ENCODE measurements at places on chromosomes 6 and 20.

DNA sequence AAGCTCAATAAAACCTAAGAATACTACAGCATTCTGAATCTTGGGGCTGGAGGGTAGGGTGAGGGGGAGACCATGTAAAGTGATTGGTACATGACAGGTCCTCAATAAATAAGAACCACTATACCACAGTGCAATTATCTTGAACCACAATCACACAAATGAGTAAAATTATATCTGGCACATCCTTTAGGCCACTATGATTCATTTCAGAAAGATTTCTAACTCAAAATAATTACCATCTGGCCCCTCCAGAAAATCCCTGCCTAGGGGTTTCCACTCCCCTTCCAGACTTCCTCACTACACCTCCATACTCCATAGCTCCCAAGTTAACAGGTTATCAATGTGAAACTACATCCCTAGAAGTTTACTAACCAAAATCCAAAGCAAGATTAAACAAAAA is 19.7 kb downstream of the AKIRIN2 start:
- no peak for DNase-seq

DNA sequence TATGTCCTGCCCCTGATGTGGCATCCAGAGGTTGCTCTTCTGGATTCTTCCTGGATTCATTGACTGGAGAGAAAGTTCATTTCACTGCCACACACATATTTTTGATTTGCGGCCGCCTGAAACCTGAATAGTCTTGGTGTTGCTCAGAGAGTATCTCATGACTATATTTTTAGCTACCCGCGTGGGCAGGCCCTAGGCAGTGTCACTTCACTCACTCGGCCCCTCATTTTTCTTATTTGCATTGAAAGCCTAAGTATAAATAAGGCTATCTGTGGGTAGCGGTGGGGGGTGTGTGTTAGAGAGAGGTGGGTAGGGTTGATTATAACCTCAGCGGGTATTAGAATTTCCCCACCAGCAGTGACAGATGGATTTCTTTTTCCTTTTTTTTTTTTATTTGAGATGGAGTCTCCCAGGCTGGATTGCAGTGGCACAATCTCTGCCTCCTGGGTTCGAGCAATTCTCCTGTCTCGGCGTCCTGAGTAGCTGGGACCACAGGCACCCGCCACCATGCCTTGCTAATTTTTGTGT is 113.5 kb downstream of the JARID2 start:
- no peak for DNase-seq

- no peak for DNase-seq
Observed at GRCh38 chr20:58790454-58790853, 60.2 kb downstream of the GNAS-AS1 start.

GRCh38 chr6:145206247-145206907 is 528.9 kb downstream of the EPM2A start:
- DNase-seq: no peak

GRCh38 chr20:25116739-25117458 is 35.0 kb upstream of the VSX1 start:
- no peak for DNase-seq

DNA sequence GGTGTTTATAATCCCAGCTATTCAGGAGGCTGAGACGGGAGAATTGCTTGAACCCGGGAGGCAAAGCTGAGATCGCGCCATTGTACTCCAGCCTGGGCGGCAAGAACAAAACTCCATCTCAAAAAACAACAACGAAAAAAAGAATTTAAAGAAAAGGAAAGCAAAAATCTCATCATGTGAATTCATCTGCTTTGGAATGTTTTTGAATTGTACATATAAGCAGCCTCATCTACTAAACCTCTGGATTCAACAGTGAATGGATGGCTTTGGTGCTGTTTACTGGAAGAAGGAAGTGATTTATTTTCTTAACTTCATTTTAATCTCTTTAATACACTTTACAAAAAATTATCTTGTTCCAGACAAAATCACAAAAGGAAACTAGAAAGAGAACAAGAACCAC is 51.8 kb upstream of the PNRC1 start:
- no peak for DNase-seq

DNA sequence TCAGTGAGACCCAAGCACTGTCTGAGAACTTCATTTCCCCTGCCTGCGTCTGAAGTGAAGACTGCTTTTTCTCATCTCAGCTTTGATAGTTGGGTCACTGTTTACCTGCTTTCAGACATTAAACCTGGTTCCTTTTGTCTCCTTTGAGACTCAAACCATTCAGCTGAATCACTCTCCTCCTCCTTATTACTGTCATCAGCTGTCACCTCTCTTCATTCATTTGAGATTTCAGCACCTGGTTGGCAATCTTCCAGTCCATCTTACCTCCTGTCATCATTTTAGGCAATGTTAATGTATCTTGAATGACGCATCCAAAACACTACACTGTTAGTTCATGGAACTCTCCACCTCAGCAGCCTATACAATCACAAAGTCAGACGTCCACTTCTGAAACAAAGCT is 34.3 kb upstream of the SOX4 start:
- no peak for DNase-seq

GRCh38 chr6:1131285-1132079 is 180.4 kb upstream of the FOXQ1 start:
- no peak for DNase-seq

DNA sequence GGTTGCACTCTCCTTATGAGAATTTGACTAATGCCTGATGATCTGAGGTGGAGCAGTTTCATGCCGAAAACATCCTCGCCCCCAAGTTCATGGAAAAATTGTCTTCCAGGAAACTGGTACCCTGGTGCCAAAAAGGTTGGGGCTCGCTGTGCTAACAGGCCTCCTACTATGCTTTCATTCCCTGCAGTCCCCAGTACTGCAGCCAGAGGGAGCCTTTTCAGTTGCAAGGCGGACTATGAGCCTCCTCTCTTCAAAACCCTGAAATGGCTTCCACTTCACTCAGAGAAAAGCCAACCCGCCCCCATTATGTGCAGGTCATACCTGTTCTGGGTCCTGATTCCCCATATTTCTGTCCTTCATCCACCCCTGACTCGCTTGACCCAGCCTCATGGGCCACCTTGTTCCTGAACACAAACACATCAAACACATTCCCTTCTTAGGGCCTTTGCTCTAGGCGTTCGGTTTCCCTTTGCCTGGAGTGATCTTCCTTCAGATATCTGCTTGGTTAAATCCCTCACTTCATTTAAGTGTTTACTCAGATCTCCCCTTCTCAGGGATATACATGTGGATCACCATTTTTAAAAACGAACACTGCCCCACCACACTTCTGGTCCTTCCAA is 173.7 kb downstream of the PHACTR1 start:
- DNase-seq: peak; percentile 3

- no peak for DNase-seq
Observed at GRCh38 chr6:46329568-46329967, 158.8 kb upstream of the ENPP5 start.

- DNase-seq: no peak
Observed at GRCh38 chr6:21731411-21732031, 138.0 kb downstream of the SOX4 start.

DNA sequence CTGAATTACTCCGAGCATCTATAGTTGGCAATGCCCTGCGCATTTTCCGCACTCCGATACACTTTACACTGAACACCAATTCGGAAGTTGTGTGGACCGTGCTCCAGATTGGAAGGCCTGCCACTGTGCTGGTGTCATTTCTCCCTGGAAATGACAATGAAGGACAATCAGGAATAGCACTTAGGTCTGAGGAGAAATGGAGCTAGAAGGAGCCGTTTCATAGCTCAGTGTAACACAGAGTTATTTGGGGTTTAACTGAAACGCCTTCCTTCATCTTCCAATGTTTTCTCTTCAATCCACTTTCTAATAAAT is 501 bp upstream of the PLA2G7 start:
- DNase-seq: no peak

- DNase-seq: no peak
Observed at GRCh38 chr6:156587071-156587470, 190.1 kb upstream of the ARID1B start.

DNA sequence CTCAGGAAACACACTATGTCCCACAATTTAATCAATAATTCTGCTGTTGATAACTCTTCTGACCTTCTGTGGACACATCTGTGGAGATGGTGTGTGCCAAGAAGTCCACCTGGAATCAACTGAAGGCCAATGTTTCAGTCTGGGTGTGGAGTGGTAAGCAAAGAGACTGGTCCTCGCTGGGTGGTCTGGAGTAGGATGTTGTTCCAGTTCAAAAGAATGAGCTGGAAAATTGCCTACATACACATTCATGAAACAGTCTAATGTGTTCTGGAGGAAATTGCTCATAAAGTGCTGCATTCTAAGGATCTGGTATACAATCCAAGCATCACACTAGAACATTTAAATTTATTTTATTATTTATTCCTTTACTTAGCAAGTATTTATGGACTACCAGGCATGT is 33.9 kb upstream of the TBX18 start:
- DNase-seq: no peak

DNA sequence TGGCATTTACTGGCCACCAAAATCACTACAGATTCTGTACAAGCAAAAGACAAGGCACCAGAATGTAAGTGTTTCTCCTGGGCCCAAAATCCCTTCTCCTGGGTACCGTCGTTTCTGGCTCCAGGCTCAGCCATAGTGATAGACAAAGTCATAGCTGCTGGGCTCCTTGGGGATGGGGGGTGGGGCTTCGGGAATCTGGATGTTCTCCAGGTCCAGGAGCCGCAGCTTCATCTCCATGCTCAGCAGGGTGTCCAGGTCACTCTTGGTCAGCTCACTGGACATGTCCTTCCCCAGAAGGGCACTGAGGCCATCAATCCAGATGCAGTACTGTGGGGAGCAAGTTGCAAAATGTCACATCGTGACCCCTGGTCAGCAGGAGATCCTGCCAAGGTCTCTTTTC is 39.2 kb downstream of the ELMO2 start:
- DNase-seq: no peak

GRCh38 chr20:10610251-10610650 is 63.5 kb downstream of the JAG1 start:
- DNase-seq: no peak

DNA sequence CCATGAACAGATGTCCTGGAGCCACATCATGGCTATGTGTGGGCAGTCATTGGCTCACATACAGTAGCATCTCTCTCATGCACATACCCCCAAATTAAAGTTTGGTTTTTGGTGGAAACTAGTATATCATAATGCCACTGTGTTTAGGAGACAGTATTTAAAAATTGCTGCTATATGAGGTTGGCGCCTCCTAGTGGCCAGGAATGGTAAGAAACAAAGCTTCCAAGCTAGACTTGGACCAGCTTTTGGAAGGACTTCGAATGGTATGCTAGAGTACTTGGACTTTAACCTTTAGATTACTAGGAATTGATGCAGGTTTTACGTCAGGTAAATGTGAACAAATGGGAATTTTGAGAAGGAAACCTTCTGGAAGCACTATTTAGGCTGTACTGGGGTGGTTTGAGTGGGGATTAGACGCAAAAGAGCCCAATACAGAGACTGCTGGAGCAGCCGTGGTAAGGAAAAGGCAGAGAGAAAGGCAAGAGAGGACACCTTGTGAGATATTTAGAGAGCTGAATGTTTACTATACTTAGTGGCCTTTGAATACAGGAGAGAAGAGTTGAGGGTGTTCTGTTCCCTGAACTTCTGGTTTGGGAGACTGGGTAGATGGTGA is 23.8 kb downstream of the PRSS35 start:
- peak; percentile 19 for DNase-seq

DNA sequence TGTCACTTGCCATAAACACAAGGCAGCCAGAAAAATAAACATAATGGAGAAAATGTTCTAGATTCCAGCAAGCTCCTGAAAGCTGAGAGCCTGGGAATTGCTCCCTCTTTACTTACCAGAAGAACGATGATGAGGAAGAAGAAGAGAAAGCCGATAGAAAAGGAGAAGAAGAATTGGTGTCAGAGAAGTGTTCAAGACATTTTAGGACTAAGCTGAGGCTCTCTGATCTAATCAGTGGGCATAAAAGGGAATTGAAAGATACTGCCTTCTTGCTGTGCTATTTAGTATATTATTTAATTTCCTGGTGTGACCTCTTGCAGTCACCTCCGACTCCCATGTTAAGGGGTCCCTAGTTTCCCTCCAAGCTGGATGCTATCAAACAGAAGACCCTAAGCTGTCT is 316.6 kb upstream of the JARID2 start:
- no peak for DNase-seq

DNA sequence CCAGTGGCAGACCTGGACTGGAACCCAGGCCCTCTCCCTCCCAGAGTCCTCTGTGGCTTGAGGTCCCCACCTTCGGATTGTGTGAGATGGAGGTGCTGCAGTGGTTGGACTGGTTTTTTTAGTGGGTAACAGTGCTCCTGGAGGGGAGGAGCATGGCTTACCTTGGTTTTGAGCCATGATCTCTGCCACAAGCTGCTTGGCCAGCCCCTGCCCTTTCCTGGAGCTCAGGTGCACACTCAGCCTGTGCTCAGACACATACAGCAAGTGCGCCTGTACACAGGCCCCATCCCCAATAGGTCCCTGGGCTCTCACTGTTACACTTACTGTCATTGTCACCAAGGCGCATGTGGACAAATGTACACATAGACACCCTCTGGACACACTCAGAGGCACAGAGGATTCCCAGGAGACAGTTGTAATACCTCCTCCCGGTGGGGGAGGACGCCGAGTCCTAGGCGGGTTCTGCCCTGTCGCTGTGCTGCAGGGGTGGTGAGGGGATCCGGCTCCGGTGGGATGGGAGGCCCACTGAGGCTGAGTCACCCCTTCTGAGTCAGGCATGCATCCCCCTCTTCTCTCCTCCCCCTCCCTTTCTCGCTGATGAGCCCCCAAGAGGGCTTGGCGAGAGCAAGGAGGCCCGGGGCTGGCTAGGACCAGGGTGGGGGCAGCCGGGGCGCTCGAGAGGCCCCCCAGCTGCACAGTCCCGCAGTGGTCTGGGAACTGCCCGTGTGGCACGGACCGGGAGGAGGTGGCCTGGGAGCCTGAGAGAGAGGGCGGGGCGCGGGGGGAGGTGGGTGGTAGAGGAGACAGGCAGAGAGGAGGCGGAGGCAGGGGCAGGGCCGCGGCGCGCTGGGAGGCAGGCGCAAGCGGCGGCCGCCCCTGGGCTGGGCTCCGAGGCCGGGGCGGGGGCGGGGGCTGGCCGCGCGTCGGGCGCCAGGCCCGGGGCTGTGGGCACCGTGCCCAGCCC is 522 bp upstream of the EPB41L1 start:
- DNase-seq: no peak

DNA sequence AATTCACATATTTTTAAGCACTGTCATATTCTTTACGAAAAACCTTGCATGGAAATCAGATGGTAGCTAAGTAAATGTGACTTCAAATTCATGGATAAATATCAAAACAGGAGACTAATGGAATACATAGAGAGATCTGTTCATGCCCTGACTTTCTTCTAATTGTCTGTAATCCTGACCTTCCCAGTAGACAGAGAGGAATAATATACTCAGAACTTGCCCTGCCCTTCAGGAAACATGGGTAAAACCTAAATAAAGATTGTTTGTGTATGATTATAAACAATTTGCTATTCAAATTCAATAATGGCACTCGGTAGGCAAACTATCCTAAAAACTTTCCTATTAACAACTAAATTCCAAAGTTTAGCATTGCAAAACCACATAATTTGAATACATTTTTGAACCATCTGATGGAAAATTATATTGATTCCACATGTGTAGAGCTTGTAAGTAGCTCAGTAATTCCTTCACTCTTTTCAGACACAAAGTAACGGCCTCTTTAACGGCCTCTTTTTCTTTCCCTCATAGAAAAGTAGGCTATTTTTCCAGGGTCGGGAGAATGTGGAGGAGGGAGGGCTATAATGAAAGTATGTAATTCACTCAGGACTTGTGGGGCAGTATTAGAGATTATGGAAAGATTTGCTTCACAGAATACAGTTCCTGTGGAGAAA is 227.6 kb downstream of the ALDH8A1 start:
- DNase-seq: no peak

- no peak for DNase-seq
Observed at GRCh38 chr6:170110201-170111140, 180.4 kb downstream of the DLL1 start.

- DNase-seq: no peak
Observed at GRCh38 chr6:106600329-106600728, 29.0 kb downstream of the RTN4IP1 start.
